WTC11 (cell line): ENCODE measurements at places on chromosomes 4 and X. TPM values are rescaled to one million over a fixed set of nuclear protein-coding genes. Genes with fewer than 3 reads are reported as not detected.
A peak's percentile ranks its signal among the peaks of the same experiment; 100 is the strongest.

METAP1 gene
- 86.7 to 102 TPM (median 91.4 TPM) in 3 replicates for total RNA-seq

PRRG1 gene
- total RNA-seq = 6.7 to 8.1 TPM (median 7.1 TPM) in 3 replicates

FRMPD3 gene
- 1.4 to 2.0 TPM (median 1.7 TPM) in 3 replicates for total RNA-seq

HELT gene
- total RNA-seq = 0.28 TPM in 1 of 3 replicates, not detected in the others

GLRA3 gene
- 0.07 to 0.15 TPM (median 0.11 TPM) in 3 replicates for total RNA-seq

DNA sequence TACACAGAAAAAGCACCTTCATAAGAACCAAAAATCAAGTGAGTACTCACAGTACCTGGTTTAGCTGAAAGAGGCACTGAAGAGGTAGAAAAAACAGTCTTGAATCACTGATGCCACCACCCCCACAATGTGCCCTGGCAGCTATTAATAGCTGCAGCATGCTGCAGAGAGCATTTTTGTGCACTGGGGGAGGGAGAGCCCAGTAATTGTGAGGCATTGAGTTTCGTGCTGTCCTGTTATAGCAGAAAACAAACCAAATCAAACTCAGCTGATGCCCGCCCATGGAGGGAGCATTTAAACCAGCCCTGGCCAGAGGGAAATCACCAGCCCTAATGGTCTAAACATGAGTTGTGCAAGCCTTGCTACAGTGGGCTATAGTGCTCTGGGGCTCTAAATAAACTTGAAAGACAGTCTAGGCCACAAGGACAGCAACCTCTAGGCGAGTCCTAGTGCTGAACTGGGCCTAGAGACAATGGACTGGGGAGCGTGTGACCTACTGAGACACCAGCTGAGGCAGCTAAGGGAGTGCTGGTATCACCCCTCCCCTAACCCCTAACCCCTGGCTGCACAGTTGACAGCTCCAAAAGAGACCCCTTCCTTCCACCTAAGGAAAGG, 106.3 kb upstream of the TMLHE start:
- no peaks in the 10 kb centered on the region; the same call in 1 of the 2 replicates for H3K27me3 ChIP-seq
- no peak for DNase-seq
- H3K4me3 ChIP-seq = no peak overlapping the region
- H3K4me1 ChIP-seq = no peaks in the 10 kb centered on the region
- no peak overlapping the region for H3K27ac ChIP-seq

- H3K36me3 ChIP-seq = no peaks in the 10 kb centered on the region
- no peak overlapping the region for H3K27ac ChIP-seq
- no peaks in the 10 kb centered on the region for H3K27me3 ChIP-seq
- no peak for DNase-seq
- no peak overlapping the region for H3K4me3 ChIP-seq
These were observed 322.0 kb upstream of the LCORL start for GRCh38 chr4:18343581-18343980.

DNA sequence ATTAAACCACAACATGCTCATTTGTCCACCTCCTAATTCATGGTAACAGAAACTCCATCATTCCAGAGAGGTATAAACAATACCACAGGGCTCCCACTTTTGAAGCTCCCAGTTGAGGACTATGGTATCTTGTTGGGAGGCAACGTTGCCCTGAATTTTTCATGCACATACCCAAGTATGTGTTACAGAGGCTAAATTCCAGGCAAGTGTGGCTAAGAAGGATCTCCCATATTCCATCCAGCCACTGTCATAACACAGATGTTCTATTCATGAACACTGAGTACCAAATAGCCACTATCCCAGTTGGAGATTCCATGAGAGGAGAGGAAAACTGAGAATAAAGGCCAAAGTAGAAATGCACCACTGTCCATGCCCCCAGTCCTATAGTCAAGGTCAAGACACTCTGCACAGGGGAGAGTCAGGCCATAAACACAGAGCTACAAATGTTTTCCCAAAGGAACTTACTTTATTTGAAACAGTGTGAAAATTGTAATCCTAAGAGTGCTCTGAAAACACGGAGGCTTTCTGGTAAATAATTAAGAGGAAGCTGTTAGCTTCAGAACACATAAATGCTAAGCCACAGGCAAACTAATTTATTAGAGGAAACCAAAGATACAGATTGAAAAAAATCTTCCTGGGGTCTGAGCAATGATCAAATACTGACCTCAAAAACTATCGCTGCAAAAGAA, 42.4 kb upstream of the TMPRSS11B start:
- no peak overlapping the region for H3K4me3 ChIP-seq
- no peak for DNase-seq
- no peaks in the 10 kb centered on the region for H3K27me3 ChIP-seq
- H3K27ac ChIP-seq = no peak overlapping the region
- peaks cover 21% of the 10 kb centered on the region for H3K4me1 ChIP-seq

GRCh38 chr4:171288816-171289432, 524.3 kb upstream of the GALNTL6 start:
- no peak overlapping the region for H3K27ac ChIP-seq
- H3K4me1 ChIP-seq = no peaks in the 10 kb centered on the region
- H3K4me3 ChIP-seq = no peak overlapping the region

DNA sequence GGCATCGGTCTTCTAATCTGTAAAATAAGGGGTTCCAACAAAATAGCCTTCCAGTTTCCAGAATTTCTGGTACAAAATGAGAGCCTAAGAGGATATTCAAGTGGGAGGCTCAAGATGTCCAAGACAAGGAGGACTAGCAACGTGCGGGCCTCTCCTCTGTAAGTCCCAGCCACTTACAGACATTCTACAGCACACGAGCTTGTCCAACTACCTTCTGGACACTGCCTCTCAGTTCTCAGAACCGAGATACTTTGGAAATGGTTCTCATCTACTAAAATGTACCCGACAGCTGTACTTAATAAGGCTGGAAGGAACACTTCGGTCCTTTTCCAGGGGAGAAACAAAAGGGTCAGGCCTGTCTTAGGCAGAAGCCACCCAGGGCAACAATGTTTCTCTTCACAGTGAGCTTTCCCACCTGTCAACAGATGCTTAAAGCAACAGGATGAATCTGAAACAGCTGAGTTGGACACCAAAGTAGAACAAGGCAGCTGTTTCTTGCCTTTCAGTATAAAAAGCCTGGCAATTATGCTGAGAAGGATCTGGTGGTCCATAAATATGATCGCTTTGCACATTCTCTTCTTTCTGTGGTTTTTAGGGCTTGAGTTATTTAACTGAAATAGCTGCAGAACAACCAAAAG, 127.0 kb downstream of the HS6ST2 start:
- H3K4me3 ChIP-seq = no peak overlapping the region
- H3K27ac ChIP-seq = no peak overlapping the region
- H3K27me3 ChIP-seq = no peaks in the 10 kb centered on the region
- peaks cover 13% of the 10 kb centered on the region for H3K4me1 ChIP-seq

DNA sequence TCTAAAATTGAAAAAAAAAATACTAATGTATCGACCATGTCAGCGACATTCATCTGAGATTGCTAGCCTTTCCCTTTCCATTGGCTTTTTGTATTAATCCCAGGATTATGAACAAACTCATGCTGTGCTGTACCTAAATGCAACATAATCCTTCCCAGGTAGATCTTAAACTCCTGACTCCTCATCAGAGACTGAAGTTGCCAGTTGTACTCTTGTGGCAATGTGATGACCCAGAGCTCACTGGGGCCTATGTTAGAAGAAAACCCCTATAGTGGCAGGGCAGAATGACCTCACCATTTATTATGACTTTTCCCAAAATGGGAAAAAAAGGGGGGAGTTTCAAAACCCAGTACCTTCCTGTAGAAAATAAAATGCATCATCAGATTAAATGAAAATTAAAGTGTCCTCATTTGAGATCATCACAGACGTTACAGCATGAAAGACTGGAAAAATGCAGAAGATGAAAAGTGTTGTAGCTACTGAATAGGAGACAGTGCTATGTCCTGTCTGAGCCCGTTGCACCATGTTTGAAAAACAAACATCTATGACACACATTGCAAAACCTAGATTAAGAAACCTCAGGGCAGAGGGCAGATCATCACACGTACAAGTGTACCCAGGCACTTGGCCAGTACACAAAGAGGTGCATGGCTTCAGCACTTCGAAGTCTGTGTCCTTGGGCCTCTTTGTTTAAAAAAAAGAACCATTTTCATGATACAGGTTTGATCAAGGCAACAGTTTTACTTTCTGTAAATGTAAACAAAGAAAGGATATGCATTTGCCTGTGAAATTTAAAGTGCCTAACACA, 6.8 kb upstream of the ACSL4 start:
- no peaks in the 10 kb centered on the region for H3K36me3 ChIP-seq
- H3K27ac ChIP-seq = no peak overlapping the region
- H3K27me3 ChIP-seq = no peaks in the 10 kb centered on the region
- DNase-seq = no peak

DNA sequence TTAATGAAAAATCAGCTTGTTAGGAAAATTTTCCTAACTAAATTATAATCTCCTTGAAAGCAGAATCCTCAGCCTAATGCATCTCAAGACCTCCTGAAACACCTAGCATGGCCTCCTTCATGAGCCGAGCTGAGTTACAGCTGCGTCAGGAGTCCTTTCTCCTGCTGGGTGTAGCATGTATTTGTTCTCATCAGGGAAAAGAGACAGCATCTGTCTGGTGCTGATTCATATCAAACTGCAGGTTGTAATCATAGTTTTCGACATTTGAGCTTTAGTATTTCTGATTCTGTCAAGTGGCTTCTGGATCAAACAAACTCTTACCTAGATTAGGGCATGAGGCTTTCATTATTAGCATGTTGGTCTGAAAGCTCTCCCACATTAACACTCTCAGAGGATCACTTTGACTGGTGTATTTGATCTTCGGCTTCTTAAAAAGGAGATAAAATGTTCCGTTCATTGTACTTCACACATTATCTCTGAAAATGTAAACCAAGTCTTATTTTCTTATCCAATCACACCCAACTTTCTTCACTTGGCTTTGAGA, 140.1 kb upstream of the FRG1 start:
- H3K36me3 ChIP-seq = peaks cover 45% of the 10 kb centered on the region
- H3K4me1 ChIP-seq = no peaks in the 10 kb centered on the region
- no peak for DNase-seq
- no peak overlapping the region for H3K27ac ChIP-seq

GRCh38 chr4:67261971-67262370, 283.3 kb downstream of the CENPC start:
- H3K4me3 ChIP-seq = no peak overlapping the region
- no peaks in the 10 kb centered on the region for H3K36me3 ChIP-seq
- DNase-seq = no peak
- H3K4me1 ChIP-seq = peaks cover 5% of the 10 kb centered on the region
- H3K27me3 ChIP-seq = no peaks in the 10 kb centered on the region

DNA sequence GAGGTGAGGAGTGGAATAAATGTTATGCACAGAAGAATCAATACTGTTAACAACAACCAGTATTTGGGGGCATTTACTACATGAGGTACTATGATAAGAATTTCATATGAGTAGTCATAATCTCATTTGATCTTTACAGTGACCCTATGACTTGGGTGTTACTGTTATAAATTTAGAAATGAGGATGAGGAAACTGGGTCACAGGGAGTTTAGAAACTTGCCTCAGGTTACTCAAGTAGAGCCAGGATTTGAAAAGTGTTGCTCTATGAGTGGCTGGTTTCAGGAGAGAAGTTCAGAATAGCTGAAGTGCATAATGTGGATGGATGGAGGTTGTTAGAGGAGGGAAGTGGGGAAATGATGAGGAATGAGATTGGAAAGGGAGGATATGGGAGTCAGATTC, 16.6 kb upstream of the DDIT4L start:
- no peaks in the 10 kb centered on the region for H3K27me3 ChIP-seq
- no peak for DNase-seq
- peaks cover 5% of the 10 kb centered on the region for H3K4me1 ChIP-seq
- no peak overlapping the region for H3K27ac ChIP-seq
- no peak overlapping the region for H3K4me3 ChIP-seq

DNA sequence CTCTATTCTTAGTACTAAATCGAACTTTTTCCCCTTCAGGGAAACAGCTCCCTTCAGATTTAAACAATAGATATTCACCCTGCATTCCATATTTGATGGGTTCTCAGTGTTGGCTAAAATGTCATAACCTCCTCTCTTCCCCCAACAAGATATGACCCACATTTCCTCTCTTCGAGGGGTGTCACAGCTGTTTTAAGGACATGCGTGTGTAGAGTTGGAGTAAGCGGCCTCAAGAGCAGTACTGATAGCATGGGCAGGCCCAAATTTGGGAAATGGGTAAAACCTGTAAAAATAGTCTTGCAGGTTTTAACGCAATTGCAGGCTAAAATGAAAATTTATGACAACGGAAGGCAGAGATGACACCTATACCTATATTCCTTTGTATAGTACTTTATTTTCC, 28.7 kb downstream of the SAT1 start:
- no peak overlapping the region for H3K4me3 ChIP-seq
- no peak for DNase-seq
- no peak overlapping the region for H3K27ac ChIP-seq
- no peaks in the 10 kb centered on the region for H3K36me3 ChIP-seq
- peaks cover 18% of the 10 kb centered on the region for H3K4me1 ChIP-seq
- H3K27me3 ChIP-seq = no peaks in the 10 kb centered on the region

DNA sequence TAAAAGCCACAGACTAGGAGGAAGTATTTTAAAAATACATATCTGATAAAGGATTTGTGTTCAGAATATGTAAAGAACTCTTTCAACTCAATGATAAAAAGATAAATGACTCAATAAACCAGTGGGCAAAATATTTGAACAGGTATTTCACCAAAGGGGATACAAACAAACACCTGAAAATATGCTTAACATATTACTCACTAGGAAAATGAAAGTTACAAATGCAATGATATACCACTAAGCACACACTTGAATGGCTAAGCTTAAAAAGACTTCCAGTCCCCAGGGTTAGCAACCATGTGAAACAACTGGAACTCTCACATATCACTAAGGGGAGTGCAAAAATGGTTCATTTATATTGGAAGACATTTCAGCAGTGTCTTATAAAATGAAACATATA, 131.6 kb downstream of the SLIT2 start:
- no peaks in the 10 kb centered on the region for H3K27me3 ChIP-seq
- H3K27ac ChIP-seq = no peak overlapping the region
- H3K4me1 ChIP-seq = peaks cover 5% of the 10 kb centered on the region
- H3K4me3 ChIP-seq = no peak overlapping the region

DNA sequence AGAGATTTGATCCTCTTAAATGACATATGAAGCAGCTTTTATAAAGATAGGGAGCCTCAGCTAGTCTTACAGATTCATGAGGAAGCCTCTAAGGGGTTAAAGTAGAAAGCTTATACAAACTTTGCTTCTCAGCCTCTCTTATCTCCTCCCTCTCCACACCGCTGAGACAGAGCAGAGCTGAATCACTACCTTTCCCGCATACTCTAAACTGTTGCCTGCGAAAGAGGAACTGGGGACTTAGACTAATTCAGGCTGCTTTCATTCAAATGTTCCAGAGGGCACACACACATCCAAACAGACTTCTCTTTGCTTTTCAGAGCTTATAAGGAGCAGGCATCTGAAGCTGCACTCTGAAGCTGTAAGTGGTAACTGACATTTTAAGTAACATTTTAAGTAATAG, at the start of gene SERTM2:
SERTM2 (plus strand) TSS at position 169 of the 400 bp plus-strand sequence. CDS start 7,213 bp downstream, outside the sequence.
- peak within 1 kb of the TSS; percentile 20 for H3K4me3 ChIP-seq
- H3K27ac ChIP-seq = peak within 1 kb of the TSS; percentile 52
- peaks cover 33% of the 10 kb centered on the region for H3K4me1 ChIP-seq
- peak; percentile 9 for DNase-seq
- H3K36me3 ChIP-seq = no peaks in the 10 kb centered on the region
